ENCODE measurements at places on chromosomes 13 and 19.

- DNase-seq, result no peak
Observed at GRCh38 chr19:46287585-46287984, 9.3 kb upstream of the HIF3A start.

GRCh38 chr13:48647625-48648024, 6.1 kb upstream of the CYSLTR2 start:
- DNase-seq, result peak; percentile 20

- no peak for DNase-seq
Observed at GRCh38 chr19:51479531-51480331, 1.4 kb downstream of the CEACAM18 start.

DNA sequence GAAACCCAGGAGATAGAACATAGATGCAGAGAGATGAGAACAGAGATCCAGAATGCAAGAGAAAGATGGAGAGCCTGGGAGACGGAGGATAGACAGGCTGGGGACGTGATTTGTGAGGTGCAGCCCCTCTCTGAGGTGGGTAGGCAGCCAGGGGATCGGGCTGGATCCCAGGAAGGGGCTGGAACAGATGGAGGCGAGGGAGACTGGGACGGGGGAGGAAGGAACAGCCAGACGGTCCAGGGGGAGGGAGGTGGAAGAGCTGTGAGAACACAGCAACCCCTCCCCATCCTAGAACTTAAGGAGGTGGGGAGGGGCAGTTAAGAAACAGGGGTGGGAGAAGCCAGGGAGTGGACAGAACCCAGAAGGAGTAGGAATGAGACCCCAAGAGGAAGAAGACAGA, 3.1 kb downstream of the SLC17A7 start:
- DNase-seq, result no peak

DNA sequence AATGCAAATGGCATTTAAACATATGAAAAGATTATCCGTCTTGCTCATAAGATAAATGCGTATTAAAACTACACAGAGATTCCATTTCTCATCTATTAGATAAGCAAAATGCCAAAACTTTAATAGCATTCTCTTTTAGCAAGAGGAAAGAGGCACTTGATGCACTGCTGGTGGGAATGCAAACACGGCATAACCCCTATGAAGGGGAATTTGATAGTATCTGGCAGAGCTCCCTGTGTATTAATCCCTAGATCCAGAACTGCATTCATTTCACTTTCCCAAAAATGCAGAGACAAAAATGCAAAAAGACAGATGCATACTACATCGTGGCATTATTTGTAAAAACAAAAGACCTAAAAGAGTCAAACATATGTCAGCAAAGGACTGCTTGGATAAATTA, 193.6 kb upstream of the STARD13 start:
- no peak for DNase-seq

GRCh38 chr13:70311191-70311590, 202.9 kb upstream of the KLHL1 start:
- no peak for DNase-seq

- DNase-seq, result no peak
Observed at GRCh38 chr19:1587872-1588271, 4.8 kb downstream of the MBD3 start.

GRCh38 chr19:37963190-37963936, 56.4 kb downstream of the SIPA1L3 start:
- no peak for DNase-seq

DNA sequence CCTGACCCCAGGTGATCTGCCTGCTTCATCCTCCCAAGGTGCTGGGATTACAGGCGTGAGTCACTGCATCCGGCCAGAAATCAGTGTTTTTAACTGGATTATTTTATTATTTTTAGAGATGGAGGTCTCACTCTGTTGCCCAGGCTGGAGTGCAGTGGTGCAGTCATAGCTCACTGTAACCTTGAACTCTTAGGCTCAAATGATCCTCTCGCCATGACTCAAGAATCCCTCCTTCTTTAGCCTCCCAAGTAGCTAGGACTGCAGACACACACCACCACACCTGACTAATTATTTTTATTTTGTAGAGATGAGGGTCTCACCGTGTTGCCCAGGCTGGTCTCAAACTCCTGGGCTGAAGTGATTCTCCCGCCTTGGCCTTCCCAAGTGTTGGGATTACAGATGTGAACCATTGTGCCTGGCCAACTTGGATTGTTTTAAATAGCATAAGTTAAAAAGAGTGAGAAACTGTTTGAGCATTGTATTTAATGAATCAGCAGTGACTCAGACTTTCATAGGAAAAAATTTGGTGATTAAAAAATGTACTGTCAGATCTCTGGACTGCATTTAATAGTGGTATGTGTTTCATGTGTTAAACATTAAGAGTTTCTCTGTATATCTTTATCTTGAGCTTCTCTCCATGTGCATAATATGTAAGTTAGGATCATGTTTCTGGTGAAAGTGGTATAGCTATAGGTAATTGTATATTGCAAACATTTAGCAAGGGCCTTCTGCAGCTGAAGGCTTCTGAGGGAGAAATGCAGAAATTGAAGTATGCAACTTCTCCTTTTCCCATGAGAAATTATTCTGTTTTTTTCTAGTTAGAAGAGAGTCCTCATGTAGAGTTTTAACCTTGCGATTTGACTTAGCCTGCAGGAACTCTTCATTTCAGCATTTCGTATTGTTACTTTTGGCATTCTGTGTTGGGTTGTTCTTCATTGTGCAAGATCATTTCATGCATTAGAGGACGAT, 121.2 kb downstream of the PCCA start:
- DNase-seq, result no peak

DNA sequence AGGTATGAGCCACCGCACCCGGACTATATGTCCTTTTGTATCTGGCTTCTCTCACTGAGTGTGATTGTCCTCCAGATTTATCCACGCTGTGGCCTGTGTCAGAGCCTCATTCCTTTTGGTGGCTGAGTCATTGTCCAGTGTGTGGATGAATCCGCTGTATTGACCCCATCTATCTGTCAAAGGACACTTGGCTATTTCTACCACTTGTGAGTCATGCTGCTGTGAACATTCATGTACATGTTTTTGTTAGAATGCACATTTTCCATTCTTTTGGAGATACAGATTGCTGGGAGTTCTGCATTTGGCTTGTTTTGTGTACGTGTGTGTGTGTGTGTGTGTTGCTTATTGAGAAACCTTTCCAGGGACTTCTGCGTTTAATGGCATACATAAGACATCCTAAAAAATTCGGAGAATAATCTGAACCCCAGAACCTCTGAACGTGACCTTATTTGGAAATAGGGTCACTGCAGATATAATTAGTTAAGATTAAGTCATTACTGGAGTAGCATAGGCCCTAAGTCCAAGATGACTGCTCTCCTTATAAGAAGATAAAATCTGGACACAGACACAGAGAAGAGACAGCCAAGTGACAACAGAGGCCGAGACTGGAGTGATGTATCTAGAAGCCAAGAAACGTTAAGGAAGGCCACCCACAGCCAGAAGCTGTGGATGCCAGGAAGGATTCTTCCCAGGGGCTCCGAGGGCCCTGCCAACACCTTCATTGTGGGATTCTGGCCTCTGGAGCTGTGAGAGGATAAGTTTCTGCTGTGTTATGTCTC, 4.9 kb upstream of the GIPC3 start:
- no peak for DNase-seq

DNA sequence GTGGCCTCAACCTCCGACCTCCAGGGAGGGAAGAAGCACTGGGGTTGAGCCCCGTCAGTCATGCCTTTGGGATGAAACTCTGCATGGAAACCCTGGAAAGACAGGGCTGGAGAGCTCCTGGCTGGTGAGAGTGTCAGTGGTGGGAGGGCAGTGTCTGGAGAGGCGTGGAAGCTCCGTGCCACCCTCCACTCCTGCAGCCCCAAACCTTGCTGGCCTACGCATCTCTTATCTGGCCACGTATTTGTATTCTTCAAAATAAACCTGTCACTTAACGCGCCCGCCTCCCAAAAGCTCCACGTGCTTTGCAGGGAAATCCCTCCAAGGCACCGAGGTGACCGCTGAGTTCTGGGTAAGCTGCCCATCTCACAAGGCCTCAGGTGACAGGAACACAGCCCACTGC, 84.3 kb downstream of the TEX29 start:
- no peak for DNase-seq

- peak; percentile 8 for DNase-seq
Observed at GRCh38 chr13:80305737-80306136, 35.2 kb downstream of the SPRY2 start.
